ENCODE measurements at places on chromosomes 11 and 22.

- peak; percentile 55 for DNase-seq
Observed at GRCh38 chr11:32960553-32961164, 55.0 kb upstream of the DEPDC7 start.

- DNase-seq = no peak
Observed at GRCh38 chr11:113075586-113076095, 114.4 kb downstream of the NCAM1 start.

GRCh38 chr11:71300187-71300586 lies 47.8 kb upstream of the SHANK2 start:
- no peak for DNase-seq

DNA sequence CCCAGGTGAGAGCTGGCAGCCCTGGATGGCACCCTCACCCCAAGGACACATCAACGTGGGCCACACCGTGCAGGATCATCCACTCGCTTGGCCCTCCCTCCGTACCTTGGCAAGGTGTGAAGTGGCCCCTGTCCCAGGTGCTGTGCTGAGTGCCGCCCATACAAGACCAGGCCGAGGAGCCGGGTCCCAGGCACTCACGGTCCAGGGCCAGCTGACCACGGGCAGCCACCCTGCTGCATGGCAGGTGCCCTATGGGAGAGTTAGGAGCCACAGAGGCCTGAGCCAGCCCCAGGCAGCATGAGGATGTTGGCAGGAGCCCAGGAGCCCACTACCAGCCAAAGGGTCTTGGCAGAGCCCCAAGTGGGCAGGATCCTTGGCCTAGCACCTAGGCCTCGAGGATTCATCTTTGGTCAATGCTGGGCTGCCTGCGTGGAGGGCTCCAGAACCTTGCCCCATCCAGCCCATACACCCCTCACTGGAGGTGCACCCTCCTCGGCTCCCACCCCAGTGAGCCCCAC lies 19.6 kb downstream of the RTN4R start:
- no peak for DNase-seq

- no peak for DNase-seq
Observed at GRCh38 chr11:125946712-125947418, 1.0 kb downstream of the VSIG10L2 start.

Data from AML-193 (cell line).